Renal pelvis (tissue), 12 donors: ENCODE measurements at places on chromosomes 5 and 9.

DNA sequence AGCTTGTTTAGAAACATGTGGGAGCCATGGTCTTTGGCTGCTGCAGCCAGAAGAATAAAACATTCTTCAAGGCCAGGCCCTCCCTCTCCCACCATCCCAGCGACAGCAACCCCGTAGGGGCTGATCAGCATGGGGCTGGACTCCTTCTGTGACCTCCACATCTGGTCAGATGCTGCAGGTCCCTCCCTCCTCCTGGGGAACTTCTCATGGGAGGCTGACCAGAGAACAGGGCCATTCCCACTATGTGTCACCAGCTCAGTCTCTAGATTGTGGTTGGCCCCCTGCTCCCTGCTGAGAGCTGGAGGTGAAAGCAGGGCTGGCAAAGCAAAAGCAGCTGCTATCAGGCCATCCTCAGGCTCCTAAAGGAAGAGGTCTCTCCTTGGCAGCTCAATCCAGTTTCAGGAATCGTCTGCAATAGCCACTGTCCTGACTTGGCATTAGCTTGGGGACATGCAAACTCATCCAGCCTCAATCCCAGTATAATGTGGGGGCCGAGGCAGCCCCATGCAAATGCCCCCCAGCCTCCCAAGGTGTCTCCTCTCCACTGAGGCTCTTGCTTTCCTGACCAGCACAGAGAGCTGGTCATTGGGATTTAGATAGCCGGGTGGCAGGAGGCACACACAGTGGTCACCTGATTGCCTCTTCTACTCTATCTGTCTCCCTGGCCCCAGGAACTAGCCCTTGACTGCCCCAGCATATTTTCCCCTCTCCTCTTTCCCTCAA, 81.5 kb downstream of the NRG2 start:
- DNase-seq: no peak

- no peak for DNase-seq
These were observed 3.2 kb downstream of the MROH2B start for GRCh38 chr5:41067714-41068568.

- no peak for DNase-seq
These were observed 70.4 kb downstream of the MVB12B start for GRCh38 chr9:126397056-126397455.

- no peak for DNase-seq
These were observed 153.4 kb downstream of the PIK3R1 start for GRCh38 chr5:68369023-68369359.

DNA sequence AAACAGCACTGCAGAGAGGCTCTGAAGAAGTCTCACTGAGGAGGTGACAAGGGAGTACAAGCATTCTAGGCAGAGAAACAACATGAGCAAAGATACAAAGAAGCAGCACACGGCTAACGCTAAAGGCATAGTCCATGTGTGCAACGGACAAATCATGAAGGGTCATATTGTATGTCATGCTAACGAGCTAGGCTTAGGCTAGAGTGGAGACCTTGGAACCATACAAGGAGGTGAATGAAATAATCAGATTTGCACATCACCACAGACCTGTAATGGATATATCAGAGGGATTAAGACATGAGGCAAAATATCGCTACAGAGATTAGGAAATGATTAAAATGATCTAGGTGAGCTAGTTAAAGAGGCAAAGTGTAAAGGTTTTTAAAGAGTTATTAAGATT, 145.6 kb downstream of the NFIB start:
- no peak for DNase-seq

- DNase-seq: no peak
These were observed 63.9 kb downstream of the C9orf152 start for GRCh38 chr9:110143950-110144545.

- DNase-seq: no peak
These were observed 28.3 kb downstream of the ORM2 start for GRCh38 chr9:114357911-114358328.

DNA sequence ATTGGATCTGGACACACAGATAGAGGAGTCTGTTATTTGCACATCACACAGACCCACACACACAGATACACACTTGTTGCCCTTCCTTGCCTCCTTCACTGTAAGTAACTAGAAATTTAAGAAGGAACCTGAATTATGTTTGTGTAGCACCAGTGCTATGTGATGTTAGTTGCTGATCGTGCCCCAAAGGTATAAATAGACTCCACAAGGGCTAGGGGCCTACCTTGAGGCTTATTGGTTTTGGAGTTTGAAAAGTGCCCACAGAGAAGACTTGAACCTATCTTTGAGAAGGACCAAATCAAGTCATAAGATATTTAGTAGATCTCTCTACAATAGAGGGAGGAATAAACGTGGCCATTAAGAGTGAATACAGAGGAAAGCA, 8.8 kb upstream of the TGFBI start:
- no peak for DNase-seq

DNA sequence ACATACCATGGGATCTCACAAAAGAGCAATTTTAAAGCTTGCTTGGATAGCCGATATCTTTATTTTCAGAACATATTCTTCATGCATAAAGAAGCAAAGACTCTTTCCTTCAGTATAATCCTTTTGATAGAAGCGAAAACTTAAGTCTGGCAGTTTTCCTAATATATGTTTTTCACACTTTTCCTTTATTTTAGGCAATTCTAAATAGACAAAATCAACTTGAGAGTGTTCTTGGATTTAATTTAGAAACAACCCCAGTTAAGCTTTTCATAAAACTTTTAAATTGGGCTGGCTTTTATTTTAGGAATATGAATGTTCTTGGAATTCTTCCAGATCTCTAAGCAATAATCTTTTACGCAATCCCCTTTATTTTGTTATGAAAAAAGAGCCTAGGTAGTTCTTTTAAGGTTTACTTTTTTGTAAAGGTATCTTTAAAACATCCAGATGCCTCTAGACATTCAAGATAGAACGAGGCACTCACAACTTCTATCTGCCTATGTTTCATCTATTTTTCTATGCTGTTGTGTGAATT, 51.5 kb upstream of the HSPB3 start:
- no peak for DNase-seq

- DNase-seq: no peak
These were observed 634.9 kb upstream of the ZNF608 start for GRCh38 chr5:125381290-125381689.

- no peak for DNase-seq
These were observed 28.0 kb downstream of the DNAJC21 start for GRCh38 chr5:34957321-34957720.

GRCh38 chr9:18489861-18490260, 15.9 kb downstream of the ADAMTSL1 start:
- DNase-seq: no peak

DNA sequence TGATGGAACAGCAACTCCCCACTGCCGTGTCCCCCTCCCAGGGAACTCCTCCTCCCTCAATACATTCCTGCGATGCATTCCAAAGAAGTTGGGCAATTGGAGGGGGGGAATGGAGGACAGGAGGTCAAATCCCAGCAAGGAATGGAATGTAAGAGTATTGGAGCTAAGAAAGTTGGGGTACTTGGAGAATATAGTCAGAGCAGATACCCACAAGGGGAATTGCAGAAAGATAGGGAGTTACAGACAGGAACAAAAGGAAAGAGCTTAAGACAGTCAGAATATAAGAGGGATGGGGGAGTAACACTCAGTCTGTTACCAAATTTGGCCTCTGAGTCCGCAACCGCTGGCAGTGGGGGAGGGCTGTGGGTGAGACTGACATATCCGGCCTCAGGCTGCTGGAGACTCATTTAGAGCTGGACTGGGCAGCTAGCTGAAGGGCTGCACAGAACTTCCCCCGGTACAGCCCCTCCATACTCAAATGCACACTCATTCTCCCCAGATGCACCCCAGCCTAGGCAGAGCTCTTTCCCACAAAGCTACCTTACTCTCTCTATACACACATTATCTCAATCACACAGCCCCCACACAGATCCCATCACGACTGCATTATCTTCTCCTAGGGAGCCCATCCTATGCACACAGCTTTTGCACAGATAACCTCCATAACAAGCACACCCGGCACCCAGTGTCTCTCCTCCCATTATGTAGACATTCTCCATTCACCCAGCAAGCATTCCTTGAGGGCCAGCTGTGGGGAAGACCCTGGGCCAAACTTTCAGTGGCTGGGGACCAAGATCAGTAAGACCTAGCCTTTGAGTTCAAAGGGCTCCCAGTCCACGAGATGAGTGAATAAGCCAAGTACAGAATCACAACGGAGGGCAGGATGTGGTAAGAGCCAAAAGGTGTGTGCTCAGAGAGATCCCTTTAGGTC, 3.7 kb downstream of the TLN1 start:
- no peak for DNase-seq

- no peak for DNase-seq
These were observed 77.8 kb downstream of the ZCCHC7 start for GRCh38 chr9:37198039-37198729.

DNA sequence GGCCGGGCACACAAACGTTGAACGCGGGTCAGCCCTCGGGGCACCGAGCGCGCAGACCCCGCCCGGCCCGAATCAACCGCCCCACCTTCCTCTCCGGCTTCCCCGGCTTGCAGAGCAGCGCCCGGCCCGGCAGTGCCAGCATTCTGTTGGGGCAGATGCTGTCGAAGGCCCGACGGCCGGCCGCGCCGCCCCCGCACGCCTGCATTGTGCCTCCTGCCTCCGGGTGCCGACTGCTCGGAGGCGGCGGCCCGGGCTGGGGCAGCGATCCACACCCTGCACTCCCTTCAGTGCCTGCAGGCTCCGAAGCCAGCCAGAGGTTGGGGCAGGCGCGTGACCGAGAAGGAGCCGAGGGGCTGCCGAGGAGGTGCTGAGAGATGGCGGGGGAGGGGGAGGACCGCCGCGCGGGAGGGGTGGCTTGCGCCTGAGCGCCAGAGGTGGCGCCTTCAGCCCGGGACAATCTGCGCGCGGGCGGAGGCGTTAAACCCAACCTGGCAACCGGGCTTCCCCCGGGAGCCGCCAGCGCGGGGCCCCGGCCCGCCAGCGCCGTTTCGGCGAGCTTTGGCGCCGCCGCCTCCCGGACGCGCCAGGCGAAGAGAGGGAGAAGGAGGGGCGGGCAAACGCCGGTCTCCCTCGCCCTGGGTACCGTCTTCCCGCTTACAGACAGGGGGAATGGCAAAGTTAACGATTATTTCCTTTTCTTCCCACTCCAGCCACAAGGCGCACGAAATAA, at the start of gene MCIDAS:
MCIDAS (minus strand) TSS at position 382 of the 730 bp plus-strand sequence; CDS start at position 205, 177 bp downstream.
- no peak for DNase-seq

GRCh38 chr5:39544941-39545340, 120.2 kb upstream of the DAB2 start:
- DNase-seq: no peak

GRCh38 chr5:131647048-131647769, 12.2 kb upstream of the RAPGEF6 start:
- DNase-seq: no peak

DNA sequence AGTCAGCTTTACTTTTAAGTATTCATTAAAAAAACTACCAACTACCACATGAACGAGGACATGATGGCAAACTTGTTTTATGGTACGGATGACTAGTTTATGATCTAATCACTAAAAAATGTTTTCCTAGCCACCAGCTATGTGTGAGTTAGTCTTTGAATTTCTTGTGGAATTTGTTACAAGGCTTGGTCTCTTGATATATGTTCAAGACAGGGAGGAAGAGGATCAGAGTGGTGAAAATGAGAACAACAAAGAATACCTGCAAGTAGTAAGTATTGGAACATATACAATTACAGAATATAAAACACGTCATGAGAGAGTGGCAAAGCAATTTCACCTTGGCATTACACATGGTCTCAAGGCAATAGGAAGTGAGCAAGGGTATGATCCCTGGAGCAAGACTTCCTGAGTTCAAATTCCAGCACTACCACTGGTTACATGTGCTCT, 548.6 kb upstream of the TLE4 start:
- peak; percentile 29 for DNase-seq

DNA sequence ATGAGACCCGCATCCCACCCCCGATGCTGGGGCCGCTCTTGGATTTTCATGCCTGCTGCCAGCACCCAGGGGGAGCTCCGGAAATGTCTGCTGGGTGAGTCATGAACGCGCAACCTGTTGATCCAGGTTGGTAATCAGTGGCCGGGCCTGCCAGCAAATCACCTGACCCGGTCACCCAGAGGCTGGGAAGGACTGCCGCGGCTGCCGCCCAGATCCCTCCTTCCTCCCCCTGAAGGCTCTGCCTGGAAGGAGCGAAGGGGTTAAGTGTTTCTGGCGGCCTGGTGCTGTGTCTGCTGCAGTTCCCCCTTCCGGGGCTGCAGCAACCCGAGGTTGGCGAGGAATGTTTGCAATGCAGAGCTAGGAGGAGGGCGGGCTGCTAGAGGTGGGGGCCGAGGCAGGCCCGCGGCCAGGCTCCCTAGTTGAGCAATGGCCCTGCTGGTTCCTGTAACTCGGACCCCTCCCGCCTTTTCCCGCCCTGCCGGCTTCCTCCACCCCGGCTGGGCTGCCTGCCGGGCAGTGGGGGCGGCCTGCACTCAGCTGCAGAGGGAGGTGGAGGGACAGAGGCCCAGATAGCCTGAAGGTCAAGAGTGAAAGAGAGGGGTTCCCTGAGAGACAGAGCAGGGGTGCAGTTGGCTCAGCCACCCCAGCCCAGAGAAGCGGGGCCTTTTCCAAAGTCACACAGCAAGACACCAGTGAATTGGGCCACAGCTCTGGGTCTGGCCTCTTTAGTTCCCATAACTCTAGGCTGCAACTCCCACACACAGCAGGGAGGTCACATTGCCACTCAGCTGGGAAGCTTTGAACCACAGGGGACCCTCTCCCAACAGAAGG, 156.3 kb upstream of the IER5L start:
- DNase-seq: peak; percentile 95

DNA sequence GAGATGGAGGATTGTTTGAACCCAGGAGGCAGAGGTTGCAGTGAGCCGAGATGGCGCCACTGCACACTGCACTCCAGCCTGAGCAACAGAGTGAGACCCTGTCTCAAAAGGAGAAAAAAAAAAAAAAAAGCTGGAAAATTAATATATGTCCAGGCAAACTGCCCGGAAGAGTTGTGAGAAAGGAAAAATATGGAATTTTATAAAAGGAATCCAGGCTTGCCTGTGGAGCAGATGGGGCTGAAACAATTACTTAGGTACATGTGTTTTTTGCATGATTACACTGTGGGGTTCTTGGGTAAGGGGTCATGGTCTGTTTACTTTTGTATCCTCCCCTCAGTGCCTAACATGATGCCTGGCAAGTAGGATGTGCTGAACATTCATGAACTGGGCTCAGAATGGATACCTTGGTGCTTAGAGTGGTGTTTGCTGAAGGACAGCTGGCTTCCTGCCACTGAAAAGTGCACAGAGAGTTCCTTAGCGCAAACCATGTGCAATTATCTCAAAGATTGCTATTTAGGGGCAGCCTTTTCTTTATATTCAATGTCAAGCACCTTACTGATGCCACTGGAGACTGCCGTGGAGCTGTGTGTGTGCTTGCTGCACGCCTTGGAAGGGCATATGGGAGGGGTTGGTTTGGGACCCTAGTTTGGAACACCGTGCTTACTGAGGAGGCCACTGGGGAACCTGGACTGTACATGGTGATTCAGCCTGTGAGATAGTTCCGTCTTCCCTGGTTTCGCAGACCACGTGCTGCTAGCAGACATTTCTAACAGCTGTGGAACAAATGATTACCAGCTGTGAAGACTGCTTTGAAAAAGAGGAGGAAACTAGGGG, 78.4 kb downstream of the MAP1B start:
- no peak for DNase-seq

DNA sequence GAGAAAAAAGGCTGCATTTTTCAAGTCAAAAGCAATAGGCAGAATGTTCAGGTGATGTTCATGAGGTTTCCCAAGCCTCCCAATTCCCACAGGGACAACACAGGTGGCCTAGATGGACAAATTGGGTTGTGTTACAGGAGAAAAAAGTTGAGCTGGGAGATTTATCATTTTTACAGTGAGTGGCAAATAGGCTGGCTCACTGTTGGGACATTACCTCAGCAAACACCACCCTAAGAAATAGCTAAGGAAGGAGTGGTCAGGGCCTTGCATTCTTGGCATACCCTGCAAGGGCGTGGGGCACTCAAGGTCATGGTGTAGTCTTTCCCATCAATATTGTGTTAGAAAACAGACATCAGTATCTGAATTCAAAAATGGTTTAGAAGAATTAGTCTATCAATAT, 23.3 kb upstream of the CPLANE1 start:
- DNase-seq: peak; percentile 9
